ENCODE measurements at places on chromosomes 7 and 10. TPM values are rescaled to one million over a fixed set of nuclear protein-coding genes. Genes with fewer than 3 reads are reported as not detected.

ACHE gene
- 1.5 TPM for total RNA-seq

SYT15 gene
- total RNA-seq, result not detected

DNA sequence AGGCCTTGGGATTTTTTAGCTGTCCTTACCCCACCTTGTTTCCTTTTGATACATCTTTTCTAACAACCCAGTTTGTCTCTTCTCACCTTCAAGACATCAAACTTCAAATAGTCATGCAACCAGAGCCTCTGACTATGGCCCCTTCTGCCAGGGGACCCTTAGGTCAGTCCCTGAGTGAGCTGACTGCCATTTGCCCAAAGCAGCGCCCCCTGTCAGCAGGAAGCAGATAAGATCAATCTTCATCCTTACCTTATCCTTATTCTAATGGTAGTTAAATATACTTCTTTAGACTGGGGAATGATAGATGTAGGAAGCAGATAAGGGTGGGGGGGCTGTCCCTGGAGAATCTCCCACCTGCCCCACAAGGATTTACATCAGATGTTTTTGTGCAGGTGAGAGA, 29.8 kb upstream of the CDC14C start:
- DNase-seq, result no peak

GRCh38 chr7:102469972-102470825, 5.4 kb downstream of the LRWD1 start:
- no peak for DNase-seq

GRCh38 chr7:10483671-10484070, 490.0 kb upstream of the PHF14 start:
- peak; percentile 37 for DNase-seq
